Gastrocnemius medialis (tissue), 4 donors: ENCODE measurements at places on chromosomes 3 and 15. TPM values are rescaled to one million over a fixed set of nuclear protein-coding genes. Genes with fewer than 3 reads are reported as not detected.

DNA sequence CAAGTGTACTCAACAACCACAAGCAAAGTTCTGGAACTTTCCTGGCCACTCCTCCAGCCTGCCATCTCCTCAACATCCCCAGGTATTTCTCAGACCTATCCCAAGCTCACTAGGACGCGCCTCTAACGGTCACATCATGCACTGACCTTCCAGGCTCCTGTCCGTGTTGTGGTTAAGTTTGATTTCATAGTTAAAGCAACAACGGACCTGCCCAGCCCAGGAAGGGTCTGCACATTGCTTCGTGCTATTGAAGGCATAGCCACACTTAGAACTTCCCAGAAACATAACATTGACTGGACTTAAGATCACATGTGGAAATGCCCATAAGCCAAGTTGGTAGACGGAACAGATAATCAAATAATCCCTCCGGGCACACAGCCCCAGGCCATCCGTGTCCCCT, 85.1 kb downstream of the OCA2 start:
- no peaks in the 10 kb centered on the region for H3K36me3 ChIP-seq
- H3K27me3 ChIP-seq, result no peaks in the 10 kb centered on the region
- no peaks in the 10 kb centered on the region for H3K4me1 ChIP-seq
- H3K27ac ChIP-seq, result no peak overlapping the region
- H3K4me3 ChIP-seq, result no peak overlapping the region

DNA sequence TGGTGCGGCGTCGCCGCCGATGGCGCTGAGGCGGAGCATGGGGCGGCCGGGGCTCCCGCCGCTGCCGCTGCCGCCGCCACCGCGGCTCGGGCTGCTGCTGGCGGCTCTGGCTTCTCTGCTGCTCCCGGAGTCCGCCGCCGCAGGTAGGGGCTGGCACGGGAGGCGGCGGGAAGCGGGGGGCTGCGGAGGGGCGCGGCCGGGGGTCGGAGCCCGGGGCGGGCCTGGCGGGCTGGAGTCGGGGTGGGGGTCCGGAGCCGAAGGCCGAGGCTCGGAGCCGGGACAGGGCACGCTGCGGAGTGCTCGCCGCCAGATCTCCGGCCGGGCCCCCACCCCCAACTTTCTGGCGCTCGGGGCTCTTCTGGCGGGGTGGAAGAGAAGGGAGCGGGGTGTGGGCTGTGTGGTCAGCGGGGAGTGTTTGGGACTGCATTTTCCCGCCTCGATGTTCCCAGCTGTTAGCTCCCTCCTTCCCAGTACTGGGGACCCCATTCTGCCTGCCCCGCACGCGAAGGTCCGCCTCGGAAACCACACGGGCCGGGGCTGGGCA, 299 bp downstream of the TYRO3 start:
- peaks cover 6% of the 10 kb centered on the region for H3K27me3 ChIP-seq
- peaks cover 14% of the 10 kb centered on the region for H3K4me1 ChIP-seq
- peak overlapping the region; percentile 47 for H3K4me3 ChIP-seq
- no peaks in the 10 kb centered on the region for H3K36me3 ChIP-seq

DNA sequence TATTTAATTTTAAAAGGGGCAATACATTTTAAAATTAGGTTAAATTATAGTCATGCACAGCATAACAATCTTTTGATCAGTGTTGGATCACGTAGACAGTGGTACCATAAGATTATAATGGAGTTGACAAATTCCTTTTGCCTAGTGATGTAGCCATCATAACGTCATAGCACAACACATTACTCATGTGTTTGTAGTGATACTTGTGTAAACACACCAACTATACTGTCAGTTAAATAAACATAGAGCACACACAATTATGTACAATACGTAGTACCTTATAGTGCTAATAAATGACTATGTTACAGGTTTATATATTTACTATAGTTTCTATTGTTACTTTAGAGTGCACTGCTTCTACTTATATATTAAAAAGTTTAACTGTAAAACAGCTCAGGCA, 31.2 kb downstream of the FOXB1 start:
- H3K27me3 ChIP-seq, result peaks cover 8% of the 10 kb centered on the region
- DNase-seq, result no peak
- H3K4me3 ChIP-seq, result no peak overlapping the region
- no peaks in the 10 kb centered on the region for H3K4me1 ChIP-seq
- no peaks in the 10 kb centered on the region for H3K36me3 ChIP-seq

DNA sequence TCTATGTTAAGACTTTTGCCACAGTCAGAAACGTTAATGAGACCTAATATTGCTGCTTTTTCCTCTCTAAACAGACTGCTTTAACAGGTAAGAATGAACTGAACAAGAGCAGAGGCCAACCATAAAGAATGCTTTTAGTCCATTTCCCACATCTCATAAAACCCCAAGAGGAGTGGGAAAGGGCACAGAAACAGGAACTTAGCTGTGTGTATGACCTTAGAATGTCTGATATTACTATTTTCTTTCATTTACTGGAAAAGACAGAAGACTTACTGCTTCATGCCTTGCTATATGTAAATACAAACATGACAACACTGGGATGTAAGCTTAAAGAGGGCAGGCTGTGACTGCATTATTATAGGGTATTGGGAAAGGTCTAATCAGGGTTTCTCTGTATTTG, 115.0 kb downstream of the ISL2 start:
- no peak for DNase-seq
- no peaks in the 10 kb centered on the region for H3K36me3 ChIP-seq
- no peak overlapping the region for H3K4me3 ChIP-seq
- H3K27ac ChIP-seq, result no peak overlapping the region

DNA sequence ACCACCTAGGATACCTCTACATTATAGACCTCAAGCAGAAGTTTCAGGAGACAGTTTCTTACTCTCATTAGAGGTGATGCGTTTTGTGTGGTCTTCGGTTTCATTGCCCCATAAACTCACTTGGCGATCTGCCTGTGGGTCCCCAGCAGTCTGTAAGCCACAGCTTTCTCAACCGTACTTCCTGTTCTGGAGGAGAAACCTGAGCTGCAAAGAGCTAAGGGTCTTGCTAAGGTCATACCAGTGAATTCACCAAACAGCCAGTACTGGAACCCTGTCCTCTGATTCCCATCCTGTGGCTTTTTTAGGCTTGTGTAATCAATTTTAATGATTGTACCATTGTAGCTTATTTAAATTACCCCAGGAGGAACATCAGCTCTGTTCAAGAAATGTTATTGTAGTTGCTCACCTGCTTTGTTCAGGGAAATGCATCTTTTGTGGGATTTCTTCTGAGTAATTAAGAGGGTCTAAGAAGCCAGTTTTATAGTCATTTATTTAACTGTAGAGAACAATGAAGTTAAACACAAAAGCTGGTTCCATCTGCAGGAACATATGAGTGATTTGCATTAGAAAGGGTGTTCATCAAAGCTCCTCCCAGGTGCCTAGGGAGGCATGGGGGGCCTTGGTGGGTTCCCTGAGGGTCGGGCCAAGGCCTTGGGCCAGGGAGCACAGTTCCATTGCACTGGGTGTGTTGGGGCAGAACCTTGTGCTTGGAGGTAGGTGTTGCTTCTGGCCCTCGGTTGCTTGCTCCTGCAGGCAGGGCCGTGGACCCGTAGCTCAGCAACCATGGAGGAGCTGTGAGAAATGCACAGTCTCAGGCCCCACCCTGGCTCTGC, 69.6 kb downstream of the APBA2 start:
- H3K27ac ChIP-seq, result no peak overlapping the region
- no peaks in the 10 kb centered on the region for H3K4me1 ChIP-seq
- no peak overlapping the region for H3K4me3 ChIP-seq
- no peak for DNase-seq

- H3K27ac ChIP-seq, result peak overlapping the region; percentile 74
- peak overlapping the region; percentile 62 for H3K4me3 ChIP-seq
- H3K27me3 ChIP-seq, result no peaks in the 10 kb centered on the region
- no peaks in the 10 kb centered on the region for H3K4me1 ChIP-seq
Measured at GRCh38 chr15:55289011-55289745, 435 bp downstream of the RAB27A start.

DNA sequence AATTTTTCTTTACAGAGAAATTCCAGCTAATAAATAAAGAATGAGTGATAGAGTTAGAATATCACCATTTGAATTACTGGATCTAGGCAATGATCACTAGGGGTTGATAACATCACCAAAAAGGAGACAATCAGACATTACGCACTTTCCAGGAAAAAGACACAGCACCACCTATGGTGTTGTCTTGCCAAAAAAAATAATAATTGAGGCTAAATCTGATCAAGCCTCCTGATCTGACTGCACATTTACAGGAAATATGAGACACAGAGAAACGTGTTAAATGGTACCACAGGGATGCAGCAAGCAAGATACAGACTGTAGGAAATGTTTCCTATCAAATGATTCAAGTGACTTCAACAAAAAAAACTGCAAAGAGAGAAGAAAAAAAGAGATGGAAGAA, 92.8 kb downstream of the EOMES start:
- peaks cover 2% of the 10 kb centered on the region for H3K27me3 ChIP-seq
- no peak for DNase-seq
- H3K4me1 ChIP-seq, result no peaks in the 10 kb centered on the region
- no peaks in the 10 kb centered on the region for H3K36me3 ChIP-seq
- no peak overlapping the region for H3K4me3 ChIP-seq

Gene PIK3CB
- total RNA-seq, result 36.2 TPM

Gene CLDN1
- total RNA-seq, result 0.36 TPM

Gene FSTL1
- total RNA-seq, result 53.4 TPM
